SW480 (cell line): ENCODE measurements at places on chromosomes 4 and X.

DNA sequence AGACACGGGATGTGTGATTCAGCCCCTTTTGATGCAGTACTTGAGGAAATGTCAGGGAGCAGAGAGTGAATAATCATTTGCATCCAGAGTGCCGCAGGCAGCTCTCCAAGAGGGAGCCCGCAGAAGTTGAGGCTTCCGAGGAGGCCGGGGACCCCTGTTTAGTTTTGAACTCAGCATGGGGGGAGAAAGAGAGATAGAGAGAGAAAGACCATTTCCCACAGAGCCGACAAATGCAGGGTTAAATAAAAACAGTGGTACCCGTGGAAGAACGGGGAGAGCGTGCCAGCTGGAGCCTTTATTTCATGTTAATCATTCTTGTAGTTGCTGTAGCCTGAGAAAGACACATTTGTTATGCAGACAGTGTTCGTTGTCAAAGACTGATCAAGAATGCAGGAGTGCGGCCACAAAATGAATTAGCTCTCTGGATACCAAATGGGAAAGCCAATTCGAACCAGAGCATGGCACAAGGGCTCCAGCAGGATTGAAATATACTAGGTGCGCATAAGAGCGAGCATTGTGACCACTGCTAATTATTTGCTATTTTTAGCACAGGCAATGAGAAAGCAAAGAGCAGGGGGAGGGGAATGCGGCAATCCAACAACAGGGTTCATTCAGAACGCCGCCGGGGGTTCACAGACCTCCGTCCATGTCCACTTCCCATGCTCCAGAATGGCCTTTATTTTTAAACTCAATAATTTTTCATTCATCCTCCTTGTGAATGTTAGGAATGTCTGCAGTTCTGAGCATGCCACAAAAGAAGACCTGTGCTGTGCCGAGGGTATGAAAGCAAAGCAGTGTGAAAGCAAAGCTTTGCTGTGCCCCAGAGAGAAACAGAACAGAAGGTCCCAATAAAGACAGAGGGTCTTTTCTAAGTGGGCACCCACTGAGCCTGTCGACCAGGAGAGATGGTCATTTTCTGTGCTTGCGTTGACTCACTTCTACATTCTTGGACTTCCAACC, 243.9 kb upstream of the VCX3A start:
- DNase-seq = no peak

DNA sequence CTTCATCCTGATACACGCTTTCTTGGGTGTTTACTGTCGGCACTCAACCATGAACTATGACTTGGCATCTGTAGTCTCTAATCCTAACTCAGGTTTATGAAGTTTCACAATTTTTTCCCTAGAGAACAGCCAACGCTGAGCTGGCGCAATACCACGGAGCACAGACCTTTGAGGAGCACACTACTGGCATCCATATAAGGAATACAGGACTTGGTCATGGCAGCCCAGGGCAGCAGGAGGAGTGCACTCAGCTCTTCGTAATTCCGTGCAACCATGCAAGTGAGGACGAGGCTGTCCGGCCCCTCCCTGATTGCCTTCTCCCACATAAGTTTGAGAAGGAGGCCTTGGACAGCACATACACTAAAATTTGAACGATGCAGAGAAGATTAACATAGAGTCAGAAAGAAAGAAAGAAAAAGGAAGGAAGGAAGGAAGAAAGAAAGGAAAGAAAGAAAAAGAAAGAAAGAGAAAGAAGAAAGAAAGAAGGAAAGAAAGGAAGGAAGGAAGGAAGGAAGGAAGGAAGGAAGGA, 41.0 kb upstream of the PDLIM5 start:
- DNase-seq = no peak

DNA sequence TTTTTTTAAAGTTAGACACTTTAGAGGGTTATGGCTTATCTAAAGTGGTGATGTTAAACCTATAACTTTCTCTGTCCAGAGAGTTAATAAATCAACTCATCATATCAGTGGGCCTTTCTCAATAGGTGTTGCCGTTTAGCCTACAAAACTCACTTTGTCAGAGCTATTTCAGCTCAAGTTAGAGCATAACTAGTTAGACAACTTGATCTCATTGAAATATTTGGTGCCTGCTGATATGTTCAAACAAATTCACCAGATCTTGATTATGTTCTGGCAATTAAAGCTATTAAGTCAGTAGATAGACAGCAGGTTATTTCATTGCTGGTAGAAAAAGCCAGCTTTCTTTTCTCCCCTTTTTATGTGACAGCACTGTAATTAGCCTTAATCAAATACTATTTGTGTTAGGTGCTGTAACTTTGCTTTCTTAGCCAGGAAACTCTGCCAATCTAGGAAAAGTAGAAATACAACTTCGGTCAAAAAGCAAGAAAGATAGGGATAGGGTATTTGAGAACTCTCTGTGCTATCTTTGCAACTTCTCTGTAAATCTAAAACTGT, 191.8 kb downstream of the MAML3 start:
- DNase-seq = no peak

GRCh38 chr4:152880263-152880662, 55.9 kb upstream of the FHDC1 start:
- DNase-seq = no peak

DNA sequence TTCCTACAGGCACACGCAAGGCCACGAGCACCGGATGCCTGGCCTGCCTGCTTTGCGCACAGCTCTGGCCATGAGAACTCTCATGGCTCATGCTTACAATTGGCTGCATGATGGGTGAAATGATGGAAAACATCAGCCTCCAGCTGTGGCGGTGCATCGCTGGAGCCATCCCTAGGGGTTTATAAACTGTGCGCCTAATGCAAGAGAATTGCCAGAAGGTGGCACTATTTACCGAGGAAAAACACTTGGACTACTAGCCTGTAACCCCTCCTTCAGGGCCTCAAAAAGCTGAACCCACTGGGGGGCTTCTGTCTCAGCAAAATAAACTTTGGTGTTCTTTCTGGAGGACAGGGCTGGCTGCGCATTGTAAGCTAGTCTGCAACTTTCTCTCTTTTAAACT, 51.9 kb downstream of the PHKA2 start:
- DNase-seq = peak; percentile 6

DNA sequence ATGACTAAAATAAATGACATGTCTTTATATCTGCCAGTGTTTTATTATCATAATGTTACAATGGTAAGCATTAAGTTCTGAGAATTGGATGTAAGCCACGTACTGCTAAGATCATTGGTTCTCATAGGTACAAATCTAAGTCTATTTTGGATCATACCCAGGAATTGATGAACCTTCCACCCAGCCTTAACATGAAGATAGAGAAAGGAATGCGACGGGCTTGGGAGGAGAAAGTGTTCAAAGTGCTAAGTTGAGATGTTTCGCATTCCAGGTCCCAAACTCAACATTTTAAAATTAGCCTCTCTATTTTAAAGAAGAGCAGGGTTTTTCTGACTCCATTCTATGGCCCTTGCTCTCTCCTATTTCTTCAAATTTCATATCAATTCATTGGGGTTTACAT, 54.9 kb upstream of the FRAS1 start:
- DNase-seq = no peak

DNA sequence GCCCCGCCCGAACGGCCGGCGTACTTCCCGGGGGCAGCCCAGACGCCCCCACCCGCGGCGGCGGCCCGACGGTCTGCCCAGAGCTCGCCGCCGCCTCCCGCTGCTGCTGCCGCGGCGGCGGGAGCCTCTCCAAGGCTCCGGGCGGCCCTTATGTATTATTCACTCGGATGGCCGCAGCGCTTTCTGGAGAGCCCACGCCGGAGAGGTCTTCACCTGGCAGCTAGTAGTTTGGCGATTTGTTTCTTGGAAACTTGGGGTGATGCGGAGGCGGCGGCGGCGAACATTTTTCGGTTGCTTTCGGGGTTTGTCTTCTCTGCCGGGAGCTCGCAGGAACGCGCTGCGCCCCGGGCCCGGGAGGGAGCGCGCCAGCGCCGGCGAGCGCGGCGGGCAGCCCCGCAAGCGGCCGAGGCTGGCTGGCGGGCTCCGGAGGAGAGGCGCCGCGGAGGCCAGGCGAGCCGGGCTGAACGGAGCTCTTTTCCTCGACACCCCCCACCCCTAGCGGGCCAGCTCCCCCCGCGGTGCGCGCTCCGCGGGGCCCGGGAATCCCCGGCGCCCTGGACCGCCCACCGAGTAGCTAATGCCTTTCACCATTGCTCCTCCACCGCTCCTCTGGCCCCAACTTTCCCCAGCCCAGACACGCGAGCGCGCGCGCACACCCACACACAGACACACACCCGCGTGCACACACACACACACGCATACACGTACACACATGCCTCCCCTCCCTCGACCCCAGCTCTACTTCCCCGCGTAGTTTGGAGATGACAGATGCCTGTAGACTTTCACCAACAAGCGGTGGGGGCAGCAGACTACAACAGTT, 113.5 kb downstream of the DHX15 start:
- peak; percentile 39 for DNase-seq

DNA sequence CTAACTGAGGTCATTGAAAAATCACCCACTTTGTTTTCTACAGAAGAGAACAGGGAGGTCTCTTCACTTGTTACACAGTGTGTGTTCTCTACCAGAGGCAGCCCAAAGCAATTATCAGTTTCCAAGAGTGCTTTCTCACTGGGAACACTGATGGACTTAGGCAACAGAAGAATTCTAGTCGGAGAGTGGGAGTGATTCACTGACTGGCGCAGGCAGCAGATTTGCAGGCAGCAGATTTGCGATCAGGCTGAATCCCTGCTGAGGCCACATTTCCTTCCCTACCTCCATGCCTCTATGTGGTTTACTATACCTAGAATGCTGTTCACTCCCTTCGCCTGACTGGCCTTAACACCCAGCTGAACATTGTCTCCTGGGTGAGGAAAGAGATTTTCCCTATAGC, 6.6 kb downstream of the OCIAD2 start:
- DNase-seq = no peak

DNA sequence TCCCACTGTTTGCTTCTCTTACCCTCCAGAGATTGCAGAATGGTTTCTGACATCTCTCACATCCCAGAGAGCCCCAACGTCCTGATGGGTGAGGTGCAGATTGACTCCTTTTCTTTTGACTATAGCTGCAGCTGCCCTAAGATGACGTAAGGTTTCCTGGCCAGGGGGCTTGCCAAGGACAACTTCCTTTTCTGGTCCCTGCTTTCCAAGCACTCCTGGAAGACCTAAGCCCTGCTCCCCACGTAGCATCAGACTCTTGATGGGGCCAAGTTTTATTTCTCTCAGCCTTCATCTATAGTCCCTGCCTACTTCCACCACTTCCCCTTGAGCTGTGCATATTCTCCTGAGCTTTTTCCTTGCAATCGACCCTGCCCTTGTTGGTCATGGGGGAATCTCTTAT, 497.7 kb downstream of the IDS start:
- no peak for DNase-seq

DNA sequence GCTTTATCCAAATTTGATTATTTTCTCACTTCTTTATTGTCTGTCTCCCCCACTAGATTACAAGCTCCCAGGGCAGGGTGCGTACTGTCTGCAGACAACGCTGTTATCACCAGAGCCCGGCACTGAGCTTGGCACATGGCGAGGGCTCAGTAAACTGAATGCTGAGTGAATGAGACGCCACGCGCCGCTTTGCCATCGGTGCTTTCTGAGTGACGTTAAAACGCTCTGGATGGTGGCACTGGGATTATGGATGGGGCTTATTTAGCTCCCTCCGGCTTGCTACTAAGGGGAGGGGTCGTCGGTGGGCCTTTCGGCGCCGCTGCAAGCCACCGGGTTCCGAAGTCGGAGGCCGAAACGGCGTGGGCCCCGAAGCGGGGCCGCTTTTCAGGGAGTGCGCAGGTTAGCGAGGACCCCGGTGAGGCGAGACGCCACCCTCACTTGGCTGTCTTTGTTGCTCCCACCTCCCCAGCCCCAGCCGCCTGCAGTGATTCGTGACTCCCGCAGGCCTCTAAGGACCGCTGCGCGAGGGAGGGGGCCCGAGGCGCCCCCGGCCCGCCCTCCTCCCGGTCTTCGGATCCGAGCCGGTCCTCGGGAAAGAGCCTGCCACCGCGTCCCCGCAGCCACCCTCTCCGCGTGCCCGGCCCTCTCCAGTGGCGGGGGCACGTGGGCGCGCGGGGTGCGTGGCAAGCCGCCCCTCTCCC, 569 bp upstream of the FHL1 start:
- DNase-seq = no peak

DNA sequence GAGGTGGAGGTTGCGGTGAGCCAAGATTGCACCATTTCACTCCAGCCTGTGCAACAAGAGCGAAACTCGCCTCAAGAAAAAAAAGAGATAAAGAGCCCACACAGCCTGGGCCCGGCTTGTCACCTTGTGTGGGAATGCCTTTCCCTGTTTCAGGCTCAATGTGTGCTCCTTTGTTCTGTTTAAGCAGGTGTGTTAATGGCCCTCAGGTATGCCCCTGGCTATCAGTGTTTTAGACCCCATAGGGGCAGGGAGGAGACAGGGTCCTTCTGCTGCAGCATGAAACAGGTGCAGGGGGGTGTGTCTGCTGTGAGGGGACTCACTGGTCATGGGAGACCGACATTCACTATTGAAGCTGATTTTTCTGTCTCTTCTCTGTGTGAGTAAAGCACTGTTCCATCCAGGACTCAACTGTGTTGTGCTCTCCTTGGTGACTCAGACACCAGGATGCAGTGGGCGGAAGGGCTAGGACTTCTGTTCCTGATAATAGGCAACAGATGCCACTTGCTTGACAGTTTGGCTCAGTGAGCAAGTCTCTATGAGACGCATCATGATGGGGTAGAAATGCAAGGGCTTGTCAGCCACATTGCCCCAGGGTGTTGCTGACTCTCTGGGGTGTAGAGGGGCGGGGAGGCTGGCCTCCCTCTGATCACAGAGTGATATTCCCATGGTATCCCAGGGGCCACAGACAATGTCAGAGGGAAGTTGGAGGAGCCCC, 15.6 kb upstream of the LAP3 start:
- peak; percentile 18 for DNase-seq
